NCI-H2081 treated with DMSO at 0.1 percent for 48 hours (cell line): ENCODE measurements at places on chromosomes 4 and X.

- no peak for DNase-seq
Measured at GRCh38 chr4:39287223-39287622, 78.9 kb downstream of the RFC1 start.

GRCh38 chr4:6887591-6888371, 21.8 kb upstream of the TBC1D14 start:
- no peak for DNase-seq

GRCh38 chr4:36485885-36486284, 204.5 kb downstream of the DTHD1 start:
- DNase-seq: no peak

DNA sequence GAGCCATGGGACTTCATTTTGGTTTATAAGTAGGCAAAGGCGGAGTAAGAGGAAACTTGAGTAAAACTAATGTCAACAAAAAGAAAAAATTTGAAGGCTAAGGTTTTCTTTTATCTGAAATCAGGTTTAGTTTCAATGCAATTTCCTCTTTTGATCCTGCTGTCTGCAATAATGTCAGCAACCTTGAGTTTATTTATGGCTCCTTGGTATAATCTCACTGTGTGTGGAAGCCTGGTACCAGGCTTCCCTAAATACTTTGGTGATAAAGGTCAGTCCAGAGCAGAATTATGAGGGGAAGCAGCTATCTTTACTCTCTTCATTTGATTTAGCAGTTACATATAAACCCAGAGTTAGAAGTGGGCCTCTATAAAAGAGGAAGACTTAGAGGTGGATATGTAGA, 57.8 kb downstream of the NDNF start:
- DNase-seq: no peak

- DNase-seq: no peak
Measured at GRCh38 chr4:1598206-1599025, 85.7 kb downstream of the FAM53A start.

DNA sequence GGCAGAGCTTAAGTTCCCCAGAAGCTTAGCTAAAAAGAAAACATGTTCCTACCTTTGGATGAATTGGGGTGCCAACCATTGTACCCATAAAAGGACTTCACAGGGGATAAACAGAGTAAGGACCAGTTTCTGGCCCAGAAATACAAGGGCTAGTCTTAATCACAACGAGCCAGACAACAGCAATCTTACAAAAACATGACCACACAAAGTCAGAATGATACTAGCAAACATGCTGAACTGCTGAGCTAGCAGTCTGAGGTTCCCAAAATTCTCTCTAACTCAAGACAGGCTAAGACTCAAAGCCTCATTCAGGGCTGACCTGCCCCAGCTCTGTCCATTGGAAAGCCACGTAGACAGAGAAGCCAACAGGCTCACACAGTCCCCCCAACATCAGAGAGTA, 40.3 kb downstream of the ATP11C start:
- DNase-seq: no peak

DNA sequence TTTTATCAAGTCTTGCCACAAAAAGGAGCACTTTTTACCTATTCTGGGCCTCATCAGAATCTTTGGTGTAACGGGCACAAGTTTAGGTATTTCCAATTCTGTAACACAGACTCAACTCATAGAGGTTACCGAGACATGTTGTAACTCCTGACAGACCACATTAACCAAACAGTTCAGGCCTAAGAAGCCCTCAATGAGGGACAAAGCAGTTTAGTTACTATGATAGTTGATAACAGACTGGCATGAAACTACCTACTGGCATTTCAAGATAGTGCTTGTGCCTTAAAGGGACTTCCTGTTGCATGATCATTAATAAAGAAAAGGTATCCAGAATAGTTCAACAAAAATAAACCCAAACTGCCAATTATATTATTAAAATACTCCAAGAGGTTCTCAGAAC, 64.1 kb downstream of the HUWE1 start:
- no peak for DNase-seq

- DNase-seq: no peak
Measured at GRCh38 chr4:186942758-186943377, 219.2 kb upstream of the FAT1 start.

GRCh38 chr4:37542706-37543105, 143.5 kb downstream of the RELL1 start:
- DNase-seq: no peak

- DNase-seq: no peak
Measured at GRCh38 chrX:149497054-149497453, 8.1 kb downstream of the IDS start.

- DNase-seq: no peak
Measured at GRCh38 chr4:6217716-6218381, 17.5 kb upstream of the JAKMIP1 start.

GRCh38 chr4:126959056-126959745, 673.6 kb upstream of the INTU start:
- no peak for DNase-seq
